Lower lobe of right lung (tissue), 2 donors: ENCODE measurements at places on chromosomes 11 and 22. TPM values are rescaled to one million over a fixed set of nuclear protein-coding genes. Genes with fewer than 3 reads are reported as not detected.

YPEL1 gene
- total RNA-seq, result 7.6 TPM

DNHD1 gene
- 12.0 TPM for total RNA-seq

KRTAP5-10 gene
- total RNA-seq, result not detected

FOLR1 gene
- total RNA-seq, result 134 TPM

HBG1 gene
- total RNA-seq, result not detected

MICAL3 gene
- 23.5 TPM for total RNA-seq

A4GALT gene
- total RNA-seq, result 19.4 TPM

MS4A5 gene
- not detected for total RNA-seq

XBP1 gene
- 216 TPM for total RNA-seq

PGR gene
- 1.9 TPM for total RNA-seq

OR51B4 gene
- not detected for total RNA-seq

PTPRCAP gene
- 15.7 TPM for total RNA-seq

KCNQ1OT1 gene
- total RNA-seq, result 1.6 TPM

CST6 gene
- total RNA-seq, result 11.0 TPM

MOGAT2 gene
- total RNA-seq, result not detected

BCR gene
- 57.2 TPM for total RNA-seq

FAM111B gene
- total RNA-seq, result 1.1 TPM

GLYAT gene
- total RNA-seq, result not detected

SWAP70 gene
- total RNA-seq, result 50.1 TPM

ZNF280B gene
- 0.86 TPM for total RNA-seq

OR4S1 gene
- not detected for total RNA-seq
